NCI-H1417 (cell line): ENCODE measurements at places on chromosomes 2 and 18.

GRCh38 chr2:234291765-234292204 is 205.1 kb downstream of the ARL4C start:
- DNase-seq = peak; percentile 3

DNA sequence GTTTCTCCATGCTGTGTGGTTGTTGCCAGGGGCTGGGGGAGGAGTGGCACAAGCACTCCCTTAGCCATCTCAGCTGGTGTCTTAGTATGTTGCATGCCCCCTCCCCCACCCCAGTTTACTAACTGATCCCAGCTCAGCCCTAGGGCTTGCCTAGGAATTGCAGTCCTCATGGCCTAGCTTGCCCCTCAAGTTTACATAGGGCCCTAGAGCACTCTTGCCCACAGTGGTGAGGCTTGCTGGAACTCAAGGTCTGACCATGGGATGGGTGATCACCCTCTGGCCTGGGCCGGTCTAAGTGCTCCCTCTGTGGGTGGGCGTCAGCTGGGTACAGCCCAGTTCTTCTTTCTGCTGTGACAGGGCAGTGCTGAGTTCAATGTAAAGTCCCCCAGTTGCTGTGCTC is 156.1 kb upstream of the PIEZO2 start:
- no peak for DNase-seq

- DNase-seq = no peak
Measured at GRCh38 chr2:11506611-11506969, 27.3 kb upstream of the GREB1 start.

DNA sequence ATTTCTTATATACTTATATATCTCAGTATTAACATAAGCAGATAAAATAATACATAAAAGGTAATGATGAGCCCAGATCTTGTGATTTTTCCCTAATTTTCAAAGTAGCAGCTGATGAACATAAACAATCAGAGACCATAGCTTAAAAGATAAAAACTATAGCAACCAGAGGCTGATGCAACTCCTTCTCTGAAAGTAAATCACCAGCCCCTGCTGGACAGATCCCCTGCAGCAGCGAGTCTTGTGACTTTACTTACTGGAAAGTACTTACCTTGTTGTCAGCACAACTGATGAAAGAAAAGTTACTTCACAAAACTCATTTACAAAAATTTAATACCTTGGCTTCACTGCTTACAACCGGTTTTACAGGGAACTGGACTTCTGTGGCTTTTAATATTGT is 67.3 kb downstream of the GORASP2 start:
- DNase-seq = no peak

DNA sequence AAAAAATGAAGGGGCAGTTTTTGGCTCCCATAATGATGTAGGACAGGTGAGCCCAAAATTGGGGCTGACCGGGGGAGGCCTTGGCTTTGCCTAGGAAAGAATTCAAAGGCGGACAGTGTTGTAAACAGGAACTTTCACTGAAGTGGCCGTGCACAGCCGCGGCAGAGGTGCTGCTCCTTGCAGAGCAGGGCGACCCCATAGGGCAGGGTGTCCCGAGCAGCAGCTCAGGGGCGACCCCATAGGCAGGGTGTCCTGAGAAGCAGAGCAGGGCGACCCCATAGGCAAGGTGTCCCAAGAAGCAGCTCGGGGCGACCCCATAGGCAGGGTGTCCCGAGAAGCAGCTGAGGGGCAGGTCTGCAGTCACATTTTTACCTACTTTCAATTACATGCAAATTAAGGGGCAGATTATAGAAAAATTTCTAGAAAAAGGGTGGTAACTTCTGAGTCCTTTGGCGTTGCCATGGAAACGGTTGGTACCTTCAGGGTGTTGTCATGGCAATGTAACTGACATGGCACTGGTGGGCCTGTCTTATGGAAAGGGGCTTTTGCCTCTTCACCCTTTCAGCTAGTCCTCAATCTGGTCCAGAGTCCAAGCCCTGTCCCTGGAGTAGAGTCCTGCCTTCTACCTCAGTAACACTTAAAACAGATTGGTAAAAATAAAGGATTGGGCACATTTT is 134.5 kb downstream of the FBXO15 start:
- no peak for DNase-seq

DNA sequence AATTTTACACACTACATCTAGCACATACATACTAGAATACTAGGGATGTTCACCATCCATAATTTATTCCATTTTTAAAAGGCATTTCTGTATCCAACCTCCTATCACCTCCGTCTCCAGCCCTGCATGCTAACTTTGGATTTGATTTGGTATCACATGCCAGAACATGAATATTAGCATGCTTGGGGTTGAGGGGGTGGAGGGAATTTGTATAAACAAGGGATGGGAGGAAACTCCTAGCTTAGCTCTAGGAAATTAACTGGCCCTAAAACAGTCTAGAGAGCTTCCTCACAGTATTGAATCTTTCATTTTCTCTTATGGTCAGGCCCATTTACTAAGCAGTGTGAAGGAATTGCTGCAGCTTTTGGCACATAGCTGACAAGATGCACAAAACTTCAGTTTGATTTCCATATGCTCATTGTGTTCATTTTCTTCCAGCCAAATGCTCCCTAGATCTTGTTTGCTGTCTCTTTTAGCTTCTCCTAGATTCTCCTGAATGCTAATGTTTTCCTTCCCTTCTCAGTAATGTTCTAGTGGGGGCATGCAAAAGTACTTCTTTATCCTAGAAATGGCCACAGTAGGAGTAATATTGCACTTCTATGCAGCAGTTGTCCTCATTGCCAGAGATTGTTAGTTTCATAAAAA is 135.2 kb downstream of the VWC2L start:
- no peak for DNase-seq

DNA sequence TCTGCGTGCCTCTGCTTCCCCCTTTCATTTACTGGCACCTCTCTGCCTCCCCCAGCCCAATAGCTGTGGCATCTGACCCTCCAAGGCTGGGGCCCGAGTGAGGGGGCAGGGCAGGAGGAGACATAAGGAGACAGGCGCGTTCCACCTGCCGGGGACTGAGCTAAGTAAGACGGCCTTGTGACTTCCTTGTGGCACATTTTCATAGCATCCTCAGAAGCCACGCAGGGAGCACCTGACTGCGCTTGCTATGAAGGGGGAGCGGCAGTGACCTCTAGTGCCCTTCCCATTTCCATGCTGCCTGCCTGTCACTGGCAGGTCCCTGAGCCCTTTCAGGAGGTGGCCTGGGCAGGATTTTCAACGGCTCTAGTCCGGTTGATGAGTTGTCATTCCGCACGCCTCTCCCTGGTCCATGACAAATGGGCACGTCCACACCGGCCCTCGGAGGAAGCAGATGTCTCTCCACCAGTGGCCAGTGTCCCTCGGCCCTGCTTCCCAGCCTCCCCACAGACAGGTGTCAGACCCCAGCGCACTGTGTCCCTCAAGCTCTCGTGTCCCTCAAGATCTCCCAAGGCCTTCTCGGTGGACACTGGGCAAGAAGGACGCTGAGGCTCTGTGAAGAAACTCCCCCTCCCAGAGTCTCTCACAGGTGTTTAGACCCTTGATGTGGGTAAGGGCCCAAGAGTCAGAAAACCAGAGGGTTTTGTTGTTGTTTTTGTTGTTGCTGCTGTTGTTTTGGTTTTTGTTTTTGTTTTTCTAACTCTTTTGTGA is 42.7 kb downstream of the CYP26B1 start:
- no peak for DNase-seq

DNA sequence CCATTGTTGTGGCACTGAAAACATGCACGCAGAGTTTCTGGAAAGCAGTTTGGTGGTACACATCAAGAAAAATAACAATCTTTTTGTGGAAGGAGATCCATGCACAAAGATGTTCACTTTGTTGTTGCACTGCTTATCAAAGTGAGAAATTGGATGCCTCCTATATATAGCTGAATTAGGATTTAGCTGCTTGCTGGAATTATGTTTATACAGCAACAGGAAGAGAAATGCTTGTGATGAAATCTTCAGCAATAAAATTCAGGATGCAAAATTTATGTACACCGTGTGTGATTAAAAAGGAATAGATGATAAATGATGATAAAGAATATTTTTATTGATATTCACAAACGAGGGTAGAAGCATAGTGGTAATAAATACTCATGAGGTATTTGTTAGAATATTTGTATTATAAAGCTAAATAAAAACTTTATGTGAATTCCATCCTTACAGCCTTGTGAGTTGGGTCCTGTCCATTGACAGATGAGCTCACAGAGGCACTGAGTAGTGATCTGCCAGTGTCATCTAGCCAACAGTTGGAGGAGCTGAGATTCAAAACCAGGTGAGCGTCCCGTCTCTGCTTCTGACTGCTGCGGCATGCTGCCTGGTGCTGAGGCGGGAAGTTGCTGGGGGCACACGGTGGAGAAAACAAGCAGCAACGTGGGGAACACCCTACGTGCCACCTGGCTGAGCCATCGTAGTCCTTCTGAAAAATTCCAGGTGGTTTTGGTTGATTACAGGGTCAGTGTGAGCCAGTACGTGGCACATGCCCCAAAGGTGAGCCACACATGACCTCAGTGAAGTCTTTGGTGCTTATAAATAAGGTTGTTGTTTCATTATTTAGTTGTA is 80.2 kb downstream of the ASAP2 start:
- DNase-seq = no peak

DNA sequence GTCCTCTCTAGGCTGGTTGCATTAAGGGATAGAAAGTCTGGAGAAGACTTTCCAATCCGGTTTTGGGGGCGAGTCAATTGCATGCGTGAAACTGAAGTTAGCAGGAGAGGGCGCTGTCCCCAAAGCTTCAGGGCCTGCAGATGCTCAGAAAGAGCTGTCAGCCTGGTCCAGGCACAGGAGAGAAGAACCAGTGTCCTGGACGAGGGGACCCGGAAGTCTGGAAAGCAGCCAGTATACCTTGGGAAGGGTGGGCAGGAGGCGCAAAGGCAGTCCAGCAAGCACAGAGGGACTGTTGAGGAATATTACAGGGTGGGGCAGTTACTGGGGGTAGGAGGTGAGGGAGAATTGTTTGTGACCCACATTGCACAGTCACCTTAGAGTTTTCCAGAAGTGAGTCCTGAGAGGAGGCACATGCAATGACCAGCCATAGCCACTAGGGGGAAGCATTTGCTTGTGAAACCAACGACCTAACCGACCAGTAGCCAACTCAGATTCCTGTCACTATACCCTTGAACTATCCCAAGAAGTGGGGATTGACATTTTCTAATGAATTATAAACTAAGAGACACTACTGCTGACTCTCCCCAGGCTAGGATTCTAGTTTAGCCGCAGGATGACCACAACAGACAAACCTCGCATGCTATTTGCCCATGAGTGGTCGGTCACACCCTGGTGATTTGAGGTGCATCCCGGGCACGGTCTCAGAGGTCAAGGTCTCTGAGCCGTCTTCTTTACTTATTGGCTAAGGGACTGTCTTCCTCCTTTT is 172.8 kb downstream of the RDH14 start:
- peak; percentile 67 for DNase-seq

- no peak for DNase-seq
Measured at GRCh38 chr18:36518839-36519238, 221.3 kb downstream of the FHOD3 start.

- no peak for DNase-seq
Measured at GRCh38 chr2:174389542-174389941, 6.0 kb upstream of the SCRN3 start.

DNA sequence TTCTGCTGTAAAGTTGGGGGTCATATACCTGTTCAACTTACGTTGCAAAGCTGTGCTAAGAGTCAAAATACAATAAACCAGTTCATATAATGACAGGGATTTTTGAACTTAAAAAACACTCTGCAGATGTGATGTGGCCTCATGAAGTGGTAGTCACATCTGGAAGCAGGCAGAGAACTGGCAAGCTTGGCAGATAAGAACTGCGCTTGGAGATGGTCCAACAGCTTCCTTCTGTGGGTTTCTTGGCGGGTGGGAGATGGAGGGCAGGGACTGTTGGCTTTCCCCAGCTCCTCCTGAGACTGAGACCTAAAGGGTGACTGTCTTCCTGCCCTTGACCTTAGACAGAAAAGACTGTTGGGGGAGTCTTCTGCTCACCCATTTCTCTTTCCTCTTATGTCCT is 140.4 kb downstream of the CTIF start:
- DNase-seq = no peak

DNA sequence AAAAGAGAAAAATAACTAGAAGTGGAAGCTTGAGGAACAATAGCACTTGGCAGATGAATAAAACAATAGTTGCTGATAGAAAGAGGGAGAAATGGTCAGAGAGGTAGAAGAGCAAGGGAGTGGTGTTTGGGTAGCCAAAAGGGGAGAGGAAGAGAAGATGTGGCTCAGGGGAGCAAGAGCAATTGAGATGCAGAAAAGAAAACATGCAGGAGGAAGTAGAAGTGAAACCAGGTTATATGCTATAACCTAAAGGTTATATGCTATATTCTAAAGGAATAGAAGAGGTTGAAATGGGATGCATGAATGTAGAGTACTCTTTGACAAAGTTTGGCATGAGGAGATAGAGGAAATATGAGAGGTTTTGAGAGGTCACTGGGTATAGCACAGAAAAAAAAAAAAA is 759.5 kb downstream of the SATB2 start:
- DNase-seq = no peak

DNA sequence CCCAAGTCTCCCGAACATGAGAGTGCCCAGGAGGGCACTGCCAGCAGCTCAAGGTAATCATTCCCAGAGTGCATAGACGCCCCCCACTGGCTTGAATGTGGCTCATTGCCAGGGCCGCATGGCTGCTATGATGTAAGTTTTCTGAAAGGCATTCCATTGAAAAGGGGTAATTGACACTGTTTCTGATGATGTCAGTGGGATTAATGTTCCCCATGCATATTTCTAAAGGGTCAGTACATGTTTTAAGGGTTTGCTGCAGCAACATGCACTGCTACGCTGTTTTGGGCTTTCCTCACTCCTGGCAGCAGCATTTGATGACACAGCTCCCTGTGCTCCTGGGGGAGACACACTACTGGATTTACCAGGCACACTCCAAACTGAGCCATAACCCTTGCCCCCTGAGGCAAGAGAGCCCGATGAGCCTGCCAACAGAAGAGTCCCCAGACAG is 36.7 kb downstream of the KIAA2012 start:
- no peak for DNase-seq

GRCh38 chr2:148842050-148842449 is 33.0 kb upstream of the KIF5C start:
- DNase-seq = no peak

DNA sequence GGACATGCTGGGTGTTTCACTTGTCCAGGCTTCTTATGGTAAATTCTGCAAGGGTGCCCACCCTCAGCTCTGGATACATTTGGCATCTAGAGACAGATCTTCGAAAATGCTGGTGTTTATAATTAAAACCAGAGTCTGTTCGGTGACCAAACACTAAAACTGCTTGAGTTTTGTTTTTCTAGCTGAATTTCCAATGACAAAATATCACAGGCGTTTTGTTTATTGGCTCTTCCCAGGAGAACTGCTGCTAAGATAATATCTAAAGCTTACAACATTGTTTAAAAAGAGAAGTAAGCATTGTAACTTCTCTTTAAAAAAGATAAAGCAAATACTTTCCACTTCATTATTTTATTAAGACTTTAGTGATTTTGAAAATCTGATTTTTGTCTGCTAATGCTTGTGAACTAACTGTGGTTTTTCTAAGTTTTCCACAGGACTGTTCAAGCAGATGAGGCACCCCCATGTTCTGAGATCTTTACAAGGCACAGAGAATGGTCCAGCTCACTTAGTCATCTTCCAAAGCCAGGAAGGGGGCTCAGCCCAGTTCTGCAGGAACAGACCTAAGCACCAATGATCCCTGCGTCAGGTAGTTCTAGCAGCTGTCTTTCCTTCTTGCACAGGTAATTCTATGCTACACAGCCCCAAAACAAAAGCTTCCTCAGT is 94.8 kb upstream of the LTBP1 start:
- DNase-seq = no peak

GRCh38 chr2:128834207-128834879 is 515.7 kb upstream of the HS6ST1 start:
- peak; percentile 80 for DNase-seq
